ENCODE measurements at places on chromosomes 7 and 10.

DNA sequence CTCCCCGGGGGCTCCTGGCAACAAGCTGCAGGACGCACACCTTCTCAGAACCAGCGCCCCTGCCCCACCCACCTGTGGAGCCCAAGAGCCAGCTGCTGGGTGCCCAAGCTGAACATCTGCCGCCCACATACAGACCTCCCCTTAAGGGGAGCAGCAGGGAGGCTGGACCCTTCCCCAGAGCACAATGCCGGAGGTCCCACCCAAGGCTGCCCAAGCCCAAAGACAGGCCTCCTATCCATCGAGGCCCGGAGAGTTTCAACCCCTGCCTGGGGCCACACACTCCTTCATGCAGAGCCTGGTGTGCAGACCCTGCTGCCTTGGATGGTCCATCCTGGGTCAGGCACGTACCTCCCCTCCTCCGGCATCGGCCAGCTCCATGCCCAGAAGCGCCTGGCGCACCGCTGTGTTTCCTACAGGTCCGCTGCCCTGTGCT is 48.7 kb downstream of the VIPR2 start:
- DNase-seq: no peak

GRCh38 chr7:102944241-102944640 is 31.4 kb downstream of the LRRC17 start:
- DNase-seq: no peak

- DNase-seq: no peak
Observed at GRCh38 chr7:107029061-107029763, 15.3 kb upstream of the PRKAR2B start.

- no peak for DNase-seq
Observed at GRCh38 chr7:91140982-91141381, 123.3 kb upstream of the FZD1 start.

DNA sequence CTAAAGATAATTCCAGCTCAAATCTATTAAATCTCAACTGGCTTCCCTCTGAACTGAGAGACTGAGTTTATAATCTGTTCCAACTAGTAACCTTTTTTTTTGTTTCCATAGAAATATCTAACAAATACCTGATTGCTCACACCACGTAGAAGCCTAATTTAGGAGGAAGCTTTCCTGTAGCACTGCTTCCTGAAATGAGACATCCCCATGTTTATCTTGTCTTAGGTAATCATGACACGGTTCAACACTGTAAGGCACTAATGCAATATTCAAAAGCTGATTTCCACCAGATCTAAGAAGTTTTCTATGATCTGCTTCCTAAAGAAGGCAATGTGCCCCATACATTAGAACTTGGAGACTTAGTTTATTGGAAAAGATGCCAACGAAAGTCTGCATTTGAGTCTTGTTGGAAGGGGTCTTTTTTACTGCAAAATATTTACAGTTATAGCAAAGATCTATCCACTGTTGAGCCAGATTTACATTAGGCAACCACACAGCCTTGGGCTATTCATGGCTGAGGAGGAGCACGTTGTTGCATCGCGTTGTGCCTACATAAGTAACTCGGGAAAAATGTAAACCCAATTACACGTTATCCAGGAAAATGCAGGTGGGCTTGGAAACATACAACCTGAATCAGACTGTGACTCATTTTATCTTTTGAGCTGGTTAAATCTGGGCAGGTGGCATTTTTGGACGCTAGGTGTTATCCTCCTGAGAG is 66.3 kb downstream of the VIPR2 start:
- no peak for DNase-seq

GRCh38 chr7:5630670-5631069 is 150.8 kb downstream of the RNF216 start:
- DNase-seq: no peak

DNA sequence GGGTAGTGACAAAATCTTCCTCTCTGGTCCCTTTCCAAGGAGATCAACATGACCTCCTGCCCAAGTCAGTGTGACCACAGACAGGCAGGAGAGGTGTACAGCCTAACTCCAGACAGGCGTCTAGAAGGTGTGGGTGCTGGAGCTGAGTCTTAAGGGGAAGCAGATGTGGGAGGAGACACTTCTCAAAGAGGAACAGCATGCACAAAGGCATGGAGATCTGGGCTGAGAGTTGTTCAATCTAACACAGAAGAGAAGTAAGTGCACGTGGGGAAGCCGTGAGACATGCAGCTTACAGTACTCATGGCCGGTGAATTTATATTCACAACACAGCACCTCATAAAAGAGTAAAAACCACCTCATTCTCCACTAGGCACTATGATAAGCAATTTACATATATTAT is 23.8 kb upstream of the GSDME start:
- DNase-seq: no peak

GRCh38 chr7:155276042-155276799 is 21.5 kb upstream of the INSIG1 start:
- no peak for DNase-seq

GRCh38 chr10:17383801-17384555 is 70.4 kb downstream of the ST8SIA6 start:
- DNase-seq: no peak

DNA sequence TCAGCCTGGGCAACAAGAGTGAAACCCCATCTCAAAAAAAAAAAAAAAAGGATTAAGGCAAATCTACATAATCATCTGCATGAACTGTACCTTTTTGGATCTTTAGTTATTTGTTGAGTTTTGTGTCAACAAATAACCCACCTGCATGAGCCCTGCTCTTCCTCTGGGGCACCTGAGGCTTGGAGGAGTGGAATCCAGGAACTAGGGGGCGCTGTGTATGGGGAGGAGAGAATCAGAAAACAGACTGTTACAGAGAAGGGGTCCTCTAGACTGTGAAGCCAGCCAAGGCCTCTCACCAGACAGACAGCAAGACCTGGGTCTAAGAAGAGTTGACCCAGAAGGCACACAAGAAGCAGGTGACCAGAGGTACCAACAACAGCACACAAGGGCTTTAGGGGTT is 682.8 kb upstream of the NRP1 start:
- DNase-seq: no peak

- no peak for DNase-seq
Observed at GRCh38 chr10:113706623-113707022, 26.9 kb downstream of the CASP7 start.

All from occipital lobe (tissue), 3 donors.